Stimulated activated CD8-positive, alpha-beta memory T cell treated with anti-CD3 and anti-CD28 coated beads, Interleukin-12 subunit alpha, Interleukin-12 subunit beta, amount 100 ng/mL, for 1 hour (primary cell): ENCODE measurements at places on chromosomes 13 and 19.

- DNase-seq = no peak
These were observed 185.4 kb downstream of the POSTN start for GRCh38 chr13:37413161-37413560.

DNA sequence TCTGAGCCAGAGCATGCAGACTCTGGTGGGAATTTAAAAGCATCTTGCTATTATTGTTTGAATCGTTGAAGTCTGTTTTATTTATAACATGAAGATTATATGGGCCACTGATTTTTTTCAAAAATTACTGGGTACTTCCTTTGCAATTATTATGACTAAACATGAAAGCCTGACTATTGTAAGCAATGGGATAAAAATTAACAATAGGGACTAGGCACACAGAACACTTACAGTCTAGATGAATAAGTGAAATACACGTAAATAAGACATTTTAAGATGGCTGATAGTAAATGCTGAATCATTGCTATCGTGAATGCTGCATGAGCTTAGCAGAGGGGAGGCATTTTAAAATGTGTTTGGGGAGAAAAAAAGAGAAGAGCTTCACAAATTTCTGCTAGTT lies 81.0 kb upstream of the MAB21L1 start:
- DNase-seq = no peak

DNA sequence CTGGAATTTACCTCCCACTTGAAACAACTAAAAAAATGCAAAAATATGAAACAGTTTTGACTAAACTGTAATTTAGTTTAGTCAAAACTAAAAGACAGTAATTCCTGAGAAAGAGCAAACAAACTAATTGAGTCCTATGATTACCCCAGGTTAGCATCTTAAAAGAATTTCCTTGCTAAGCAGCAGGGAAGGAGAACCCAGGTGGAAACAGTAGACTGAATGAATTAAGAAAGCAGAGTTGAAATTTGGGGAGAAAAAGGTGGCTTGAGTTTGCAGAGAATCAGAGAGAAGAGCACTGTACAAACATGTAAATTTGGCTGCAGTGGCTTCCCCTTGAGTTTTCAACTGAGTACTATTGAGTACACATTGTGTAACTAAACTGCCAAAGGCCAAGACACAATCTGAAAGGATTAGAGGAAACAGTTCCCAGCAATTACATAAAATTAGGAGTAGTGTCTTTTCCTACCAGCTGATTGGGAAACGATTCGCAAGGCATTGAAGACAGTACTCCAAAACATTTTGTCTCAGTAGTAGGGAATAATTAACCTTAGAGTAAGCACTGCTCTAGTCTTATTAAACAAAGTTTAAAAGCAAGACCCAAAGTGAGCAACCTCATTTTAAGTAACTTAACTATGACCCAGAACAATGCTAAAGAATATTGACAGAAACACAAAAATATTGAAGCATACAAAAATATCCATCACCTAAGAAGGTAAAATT lies 820.5 kb downstream of the DACH1 start:
- DNase-seq = no peak

DNA sequence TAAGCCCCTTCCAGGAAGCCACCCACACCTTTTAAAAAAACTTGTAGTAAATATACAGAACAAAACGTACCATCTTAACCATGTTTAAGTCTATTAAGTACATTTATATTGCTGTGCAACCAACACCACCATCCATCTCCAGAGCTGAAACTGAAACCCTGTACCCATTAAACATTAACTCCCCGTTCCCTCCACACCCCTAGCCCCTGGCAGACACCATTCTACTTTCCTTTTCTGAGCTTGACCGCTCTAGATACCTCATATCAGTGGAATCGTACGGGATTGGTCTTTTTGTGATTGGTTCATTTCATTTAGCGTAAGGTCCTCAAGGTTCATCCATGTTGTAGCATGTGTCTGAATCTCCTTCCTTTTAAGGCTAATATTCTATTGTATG lies 13.0 kb upstream of the SPATA13 start:
- DNase-seq = no peak

GRCh38 chr13:90645582-90645981 lies 701.9 kb upstream of the MIR17HG start:
- DNase-seq = no peak

- DNase-seq = no peak
These were observed 18.8 kb downstream of the CYTH2 start for GRCh38 chr19:48487948-48488347.

GRCh38 chr19:52138278-52138982 lies 1.3 kb downstream of the ZNF616 start:
- no peak for DNase-seq

DNA sequence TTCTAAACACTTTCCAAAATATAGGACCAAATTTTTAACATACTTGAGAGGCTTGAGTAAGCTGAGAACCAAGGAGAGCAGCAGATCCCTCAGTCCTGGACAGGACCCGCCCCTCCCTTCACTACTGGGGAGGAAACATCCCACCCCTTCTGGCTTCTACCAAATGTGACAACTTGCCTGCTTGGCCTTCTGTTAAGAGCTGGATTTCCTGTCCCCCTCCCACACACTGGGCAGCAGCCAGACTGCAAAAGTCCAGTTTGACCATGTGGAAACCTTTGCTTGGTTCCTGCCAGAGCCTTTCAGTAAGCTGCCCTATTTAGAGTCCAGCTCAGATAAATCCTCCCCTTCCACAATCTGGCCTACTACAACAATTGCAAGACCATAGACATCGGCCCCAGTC lies 84.3 kb downstream of the FGF14 start:
- DNase-seq = no peak

- DNase-seq = no peak
These were observed 27.2 kb upstream of the NAPA start for GRCh38 chr19:47542030-47542475.

GRCh38 chr19:39927524-39928356 lies 6.7 kb downstream of the FCGBP start:
- no peak for DNase-seq

DNA sequence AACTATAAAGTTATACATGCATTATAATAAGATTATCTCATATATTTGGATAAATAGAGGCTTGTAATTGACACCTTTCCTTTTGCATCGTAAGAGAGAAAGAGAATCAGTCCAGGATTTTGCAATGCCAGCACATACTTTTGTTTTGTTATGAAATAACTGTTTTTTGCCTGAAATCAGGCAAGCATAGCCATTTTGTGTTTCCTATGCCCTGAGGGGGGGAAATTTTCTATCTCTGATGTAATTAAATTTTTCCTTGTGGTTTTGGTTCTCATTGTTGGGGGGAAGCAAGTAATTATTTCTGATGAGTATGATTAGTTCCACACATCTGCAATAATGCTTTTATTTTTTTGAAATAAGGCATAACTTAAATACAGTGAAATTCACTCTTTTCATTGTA lies 229.4 kb downstream of the NDFIP2 start:
- no peak for DNase-seq

DNA sequence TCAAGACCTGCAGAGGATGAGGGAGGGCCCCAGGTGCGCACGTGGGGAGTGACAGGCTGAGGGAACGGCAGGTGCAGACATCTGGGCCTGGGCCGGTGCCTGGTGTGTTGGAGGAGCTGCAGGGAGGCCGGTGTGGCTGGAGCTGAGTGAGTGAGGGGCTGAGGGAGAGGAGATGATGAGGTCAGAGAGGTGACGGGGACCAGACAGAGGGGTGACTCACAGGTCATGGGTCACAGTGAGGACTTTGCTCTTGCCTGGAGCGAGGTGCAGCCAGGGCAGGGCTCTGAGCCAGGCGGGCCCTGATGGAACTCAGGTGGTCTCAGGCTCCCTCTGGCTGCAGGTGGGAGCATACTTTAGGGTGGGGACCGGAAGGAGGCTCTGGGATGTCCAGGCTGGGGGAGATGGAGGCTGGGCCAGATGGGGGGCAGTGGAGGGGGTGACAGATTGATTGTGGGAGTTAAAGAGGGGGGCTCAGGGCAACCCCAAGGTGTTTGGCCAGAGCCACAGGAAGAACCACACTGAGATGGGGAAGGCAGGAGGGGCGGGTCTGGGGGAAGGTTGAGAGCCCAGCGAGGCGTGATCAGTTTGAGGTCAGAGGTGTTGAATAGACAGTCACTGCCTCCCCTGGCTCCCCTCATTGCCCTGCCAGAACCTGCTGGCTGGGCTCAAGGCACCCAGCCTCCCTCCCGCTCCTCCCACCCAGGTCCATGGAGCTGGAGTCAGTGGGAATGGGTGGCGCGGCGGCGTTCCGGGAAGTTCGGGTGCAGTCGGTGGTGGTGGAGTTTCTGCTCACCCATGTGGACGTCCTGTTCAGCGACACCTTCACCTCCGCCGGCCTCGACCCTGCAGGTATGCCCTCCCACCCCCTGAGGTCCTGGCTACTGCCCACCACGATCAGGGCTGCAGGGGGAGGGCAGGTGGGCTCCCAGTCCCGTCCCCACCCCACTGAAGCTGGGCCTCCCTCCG lies 8.4 kb downstream of the ARHGAP33 start:
- DNase-seq = no peak

GRCh38 chr13:66805657-66806056 lies 424.5 kb downstream of the PCDH9 start:
- no peak for DNase-seq

GRCh38 chr13:72125561-72125960 lies 258.6 kb upstream of the DACH1 start:
- DNase-seq = no peak

DNA sequence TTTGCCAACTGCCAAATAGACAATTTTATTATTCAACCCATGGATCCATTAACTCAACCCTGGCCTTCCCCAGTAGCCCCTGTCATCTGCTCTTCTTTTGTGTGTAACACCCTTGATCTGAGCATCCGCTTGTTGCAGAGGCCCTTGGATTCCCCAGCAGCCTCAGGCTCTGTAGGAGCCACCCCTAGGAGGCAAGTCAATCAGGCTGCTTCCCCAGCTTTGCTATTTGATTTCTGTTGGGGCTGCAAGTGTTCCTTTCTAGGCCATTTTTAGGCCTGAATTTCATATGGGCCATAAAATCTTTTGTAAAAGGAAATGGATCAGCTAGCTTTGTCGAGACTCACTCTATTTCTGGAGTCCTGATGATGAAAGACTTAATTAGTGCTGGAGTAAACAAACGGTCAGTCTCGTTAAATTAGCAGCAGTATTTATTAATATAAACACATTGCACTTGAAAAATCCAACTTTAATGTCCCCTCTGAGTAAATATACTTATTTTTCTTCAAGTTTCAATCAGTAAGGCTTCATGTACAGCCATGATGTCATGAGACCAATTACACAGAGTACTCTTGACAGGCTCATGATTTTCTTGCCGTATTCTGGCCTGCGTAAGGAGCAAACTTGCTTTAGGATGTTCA lies 105.3 kb downstream of the RGCC start:
- DNase-seq = no peak

GRCh38 chr13:28719227-28720055 lies 671 bp upstream of the SLC46A3 start:
- no peak for DNase-seq

- no peak for DNase-seq
These were observed 44.9 kb downstream of the LYL1 start for GRCh38 chr19:13057744-13058143.

- DNase-seq = no peak
These were observed 1470.9 kb downstream of the UQCRFS1 start for GRCh38 chr19:27742041-27742440.

DNA sequence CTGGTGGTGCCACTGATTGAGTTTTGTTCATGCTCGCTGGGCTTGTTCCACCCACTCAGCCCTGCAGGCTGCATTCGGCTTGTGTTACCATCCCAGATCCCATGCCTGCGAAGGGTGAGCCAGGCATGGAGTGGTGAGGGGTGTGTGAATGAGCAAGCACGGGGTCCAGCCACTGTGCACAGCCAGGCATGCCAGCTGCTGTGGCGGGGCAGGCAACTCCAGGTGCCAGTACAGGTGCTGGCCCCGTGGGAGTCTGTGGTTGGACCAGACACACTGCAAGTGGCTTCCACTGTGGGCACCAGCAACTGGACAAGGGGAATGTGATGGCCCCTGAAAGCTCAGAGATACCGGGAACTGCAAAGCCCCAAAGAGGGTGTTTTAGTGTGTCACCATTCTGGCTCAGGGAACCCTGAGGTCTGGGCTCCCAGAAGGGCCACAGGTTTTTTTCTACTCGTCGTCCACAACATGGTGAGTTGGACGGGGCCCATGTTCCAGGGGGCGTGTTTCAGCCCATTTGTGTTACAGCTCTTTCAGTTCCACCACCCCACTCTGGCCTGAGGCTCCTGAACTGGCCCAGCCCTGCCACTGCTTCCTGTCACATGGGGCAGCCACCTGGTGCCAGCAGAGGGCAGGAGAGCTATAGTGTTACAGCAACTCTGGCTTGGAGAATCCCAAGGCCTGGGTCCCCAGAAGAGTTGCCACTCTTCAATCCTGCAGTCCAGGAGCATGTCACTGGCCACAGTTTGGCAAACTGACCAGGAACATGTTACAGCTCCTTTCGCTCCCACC lies 217.0 kb upstream of the OBI1 start:
- DNase-seq = no peak

GRCh38 chr19:16076958-16077611 lies 790 bp downstream of the TPM4 start:
- no peak for DNase-seq

DNA sequence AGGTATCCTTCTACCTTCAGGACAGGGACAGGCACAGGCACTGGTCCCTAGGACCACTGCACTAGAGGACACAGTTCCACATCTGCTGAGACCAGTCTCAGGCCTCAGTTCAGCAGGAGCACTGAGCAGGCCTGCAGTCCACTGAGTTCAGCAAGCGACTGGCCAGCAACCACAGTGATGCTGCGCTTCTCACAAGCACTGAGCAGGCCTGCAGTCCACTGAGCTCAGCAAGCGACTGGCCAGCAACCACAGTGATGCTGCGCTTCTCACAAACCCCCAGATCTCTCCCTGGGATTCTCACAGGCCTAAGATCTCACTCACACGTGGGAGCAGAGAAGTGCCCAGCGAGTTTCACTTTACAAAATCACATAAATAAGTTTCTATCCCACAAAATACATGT lies 140.6 kb downstream of the IRS2 start:
- no peak for DNase-seq

DNA sequence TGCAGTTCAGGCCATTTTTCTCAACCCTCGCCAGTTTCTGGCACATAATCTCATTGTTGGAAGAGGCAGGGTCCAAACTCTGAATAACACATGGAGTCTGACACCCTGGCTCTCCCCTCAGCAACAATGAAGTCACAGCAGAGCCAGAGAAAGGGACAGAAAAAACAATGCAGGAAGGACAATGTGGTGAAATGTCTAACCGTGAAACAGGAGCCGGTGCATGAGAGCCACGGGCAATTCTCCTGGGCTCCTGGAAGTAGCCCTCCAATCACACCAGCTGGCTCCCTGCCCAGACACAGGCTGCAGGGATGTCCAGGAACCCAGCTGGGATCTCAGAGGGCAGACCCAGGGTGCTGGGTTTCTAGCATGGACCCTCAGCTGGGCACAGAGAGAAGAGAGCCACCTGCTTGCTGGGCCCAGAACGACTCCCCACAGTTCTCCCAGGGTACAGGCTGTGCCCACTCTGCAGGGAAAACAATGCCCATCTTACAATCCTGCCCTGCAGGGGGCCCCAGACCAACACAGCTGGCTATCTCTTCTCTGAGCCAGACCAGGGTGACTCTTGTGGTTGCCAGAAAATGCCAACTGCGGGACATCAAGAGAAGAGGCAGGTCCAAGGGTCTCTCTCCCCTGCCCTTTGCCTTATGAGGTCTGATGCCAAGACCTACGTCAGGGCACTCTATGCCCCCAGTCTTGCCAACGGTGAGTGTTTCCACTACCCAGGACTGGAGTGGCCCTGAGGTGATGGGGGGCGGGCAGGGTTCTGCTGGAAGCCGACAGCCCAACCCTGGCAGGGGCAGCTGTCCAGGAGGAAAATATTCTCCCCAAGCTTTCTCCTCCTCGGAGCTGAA lies 64.5 kb downstream of the CEBPG start:
- no peak for DNase-seq

GRCh38 chr19:46319613-46320012 lies 22.8 kb downstream of the HIF3A start:
- DNase-seq = no peak

- no peak for DNase-seq
These were observed 121.1 kb downstream of the FLT1 start for GRCh38 chr13:28373810-28374209.
